ENCODE measurements at places on chromosomes 1 and 21.
A peak's percentile ranks its signal among the peaks of the same experiment; 100 is the strongest.

DNA sequence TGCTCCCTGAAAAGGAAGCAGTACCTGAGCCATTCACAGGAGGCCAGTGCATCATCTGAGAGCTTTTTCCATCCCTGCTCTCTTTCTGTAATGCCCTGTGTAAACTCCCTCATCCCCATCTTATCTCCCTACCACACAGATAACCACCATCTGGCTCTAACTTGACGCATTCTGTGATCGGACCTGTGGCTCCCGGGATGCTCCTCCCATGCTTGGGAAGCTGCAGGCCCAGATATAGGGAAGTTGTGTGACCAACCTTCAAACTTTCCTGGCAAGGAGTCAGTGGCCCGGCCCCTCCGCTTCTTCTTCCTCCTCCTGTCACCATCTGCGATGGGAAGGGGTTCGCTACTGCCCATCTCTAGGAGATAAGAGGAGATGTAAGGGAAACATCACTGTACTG, 21.1 kb downstream of the MKNK1 start:
- DNase-seq = no peak

- DNase-seq = no peak
Measured at GRCh38 chr1:147129116-147129873, 43.0 kb downstream of the PRKAB2 start.

- no peak for DNase-seq
Measured at GRCh38 chr1:81220614-81221071, 580.1 kb upstream of the ADGRL2 start.

DNA sequence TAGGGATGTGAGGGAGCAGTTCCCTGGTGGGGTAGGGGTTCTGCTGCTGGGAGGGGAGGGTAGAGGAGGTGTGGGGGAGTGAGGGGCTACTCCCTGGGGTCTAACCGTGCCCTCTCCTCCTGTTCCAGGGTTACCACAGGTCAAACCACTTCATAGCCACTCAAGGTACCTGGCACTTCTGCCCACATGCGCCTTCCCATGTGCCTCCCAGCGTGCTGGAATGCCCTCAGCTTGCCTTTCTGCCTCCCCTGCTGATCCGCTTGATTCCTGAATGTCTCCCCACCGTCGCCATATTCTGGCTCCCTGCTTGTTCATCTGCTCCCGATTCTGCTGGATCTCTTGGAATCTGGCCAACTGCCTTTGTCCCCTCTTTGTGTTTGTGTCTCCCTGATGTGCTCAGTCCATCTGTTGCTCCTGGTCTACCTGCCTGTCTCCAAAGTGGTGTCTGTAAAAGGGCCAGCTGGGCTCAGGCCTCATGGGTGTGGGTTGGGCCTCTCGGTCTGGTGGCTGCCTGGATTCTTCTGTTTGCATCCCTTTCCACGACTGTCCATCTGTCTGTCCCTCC, 74.4 kb downstream of the PTPRU start:
- no peak for DNase-seq

DNA sequence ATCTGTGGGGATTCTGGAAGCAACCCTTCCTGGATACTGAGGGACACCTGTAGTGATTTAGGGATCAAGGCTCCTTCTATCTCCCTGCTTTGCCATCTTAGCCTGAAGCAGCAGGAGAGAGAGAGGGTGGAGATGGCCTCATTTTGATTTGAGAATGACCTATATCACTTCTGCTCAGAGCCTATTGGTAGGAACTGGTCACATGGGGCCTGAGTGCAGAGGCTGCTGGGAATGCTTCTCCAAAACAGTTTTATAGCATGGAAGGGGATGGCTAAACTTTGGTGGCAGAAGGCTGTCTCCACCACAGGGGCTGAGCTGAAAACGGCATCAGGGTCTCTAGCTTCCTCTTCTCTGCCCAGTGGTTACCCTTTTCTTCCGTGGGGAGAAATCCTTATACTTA, 105.8 kb downstream of the TBX19 start:
- DNase-seq = no peak

- DNase-seq = no peak
Measured at GRCh38 chr1:86429122-86429725, 5.3 kb downstream of the CLCA2 start.

DNA sequence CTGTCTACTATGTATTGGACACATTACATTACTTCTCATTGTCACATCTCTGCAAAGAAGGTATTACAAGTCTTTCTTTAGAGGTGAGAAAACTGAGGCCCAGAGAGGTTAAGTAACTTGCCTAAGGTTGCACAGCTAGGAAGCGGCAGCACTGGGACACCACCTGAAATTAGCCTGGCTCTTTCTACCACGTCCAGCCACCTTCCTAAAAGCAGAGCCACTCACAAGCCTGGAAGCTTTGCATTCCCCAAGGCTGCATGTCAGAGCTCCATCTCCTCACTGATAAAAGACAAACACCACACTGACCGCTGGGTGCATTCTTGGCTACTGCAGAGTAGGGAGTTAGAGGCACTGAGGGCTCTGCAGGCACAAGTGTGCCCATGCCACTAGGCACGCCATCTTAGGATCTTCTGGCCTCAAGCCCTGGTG, 2.4 kb downstream of the CD247 start:
- DNase-seq = peak; percentile 13

- no peak for DNase-seq
Measured at GRCh38 chr1:8157765-8158164, 131.7 kb upstream of the ERRFI1 start.

Data from D341Med (cell line).